HFFc6 (cell line): ENCODE measurements at places on chromosomes 11 and 22. TPM values are rescaled to one million over a fixed set of nuclear protein-coding genes. Genes with fewer than 3 reads are reported as not detected.

DNA sequence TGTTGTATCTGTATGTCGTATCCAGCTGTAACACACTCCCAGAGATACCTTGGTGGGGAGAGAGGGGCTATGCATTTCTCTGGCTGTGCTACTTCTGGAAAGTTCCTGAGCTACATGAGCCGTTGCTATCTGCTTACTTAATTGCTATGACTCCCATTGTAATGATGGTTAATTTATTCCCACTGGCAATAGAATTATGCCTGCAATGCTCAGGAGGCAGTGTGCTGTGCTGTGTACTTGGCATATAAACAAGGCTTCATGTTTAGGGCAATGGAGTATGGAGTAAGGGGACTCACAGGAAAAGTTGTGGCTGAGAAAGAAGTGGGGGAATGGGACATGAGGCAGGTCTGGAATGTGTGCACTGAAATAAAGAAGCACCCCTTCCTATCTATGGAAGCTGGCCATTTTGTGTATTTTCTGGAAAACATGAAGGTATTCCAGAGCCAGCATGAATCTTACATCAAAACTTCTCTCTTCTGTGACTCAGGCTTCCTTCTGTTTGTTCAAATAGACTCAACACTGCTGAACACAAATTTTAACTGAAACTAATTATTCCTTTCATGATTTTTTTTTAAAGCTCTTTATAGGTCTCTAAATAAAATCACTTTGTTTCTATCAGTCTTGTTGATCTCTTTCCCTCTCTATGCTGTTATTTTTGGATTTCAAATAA is 40.6 kb downstream of the CD44 start:
- peak; percentile 47 for DNase-seq

- DNase-seq, result no peak
Measured at GRCh38 chr22:48185071-48186055, 1422.9 kb downstream of the TBC1D22A start.

DNA sequence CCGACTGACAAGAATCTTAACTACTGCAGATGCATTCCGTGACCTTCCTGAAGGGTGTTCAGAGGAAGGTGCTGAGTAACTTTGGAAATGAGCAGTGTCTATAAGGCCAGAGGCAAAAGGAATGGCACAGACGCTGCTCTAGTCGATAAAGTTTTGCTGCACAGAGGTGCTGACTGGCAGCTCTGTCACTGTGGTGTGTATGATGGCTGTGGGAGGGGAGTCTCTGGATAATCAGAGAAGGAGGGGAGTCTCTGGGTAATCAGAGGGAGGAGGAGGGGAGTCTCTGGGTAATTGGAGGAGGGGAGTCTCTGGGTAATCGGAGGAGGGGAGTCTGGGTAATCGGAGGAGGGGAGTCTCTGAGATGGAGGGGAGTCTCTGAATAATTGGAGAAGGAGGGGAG is 18.4 kb downstream of the PTDSS2 start:
- no peak for DNase-seq

Gene CREB3L1
- total RNA-seq, result 294 to 308 TPM (median 297 TPM) in 3 replicates

DNA sequence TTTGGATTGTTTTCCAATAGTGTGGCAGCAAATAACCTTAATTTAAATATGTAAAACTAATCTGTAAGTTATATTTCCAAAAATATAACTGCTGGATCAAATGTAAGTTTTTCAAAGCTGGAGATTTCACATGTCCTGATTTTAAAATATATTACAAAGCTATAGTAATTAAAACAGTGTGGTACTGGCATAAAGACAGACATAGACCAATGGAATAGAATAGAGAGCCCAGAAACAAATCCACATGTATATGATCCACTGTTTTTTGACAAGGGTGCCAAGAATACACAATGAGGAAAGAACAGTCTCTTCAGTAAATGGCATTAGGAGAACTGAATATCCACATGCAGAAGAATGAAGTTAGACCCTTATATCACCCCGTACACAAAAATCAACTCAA is 4.0 kb downstream of the OR4X2 start:
- no peak for DNase-seq

- no peak for DNase-seq
Measured at GRCh38 chr11:104098555-104098954, 62.1 kb downstream of the DDI1 start.

DNA sequence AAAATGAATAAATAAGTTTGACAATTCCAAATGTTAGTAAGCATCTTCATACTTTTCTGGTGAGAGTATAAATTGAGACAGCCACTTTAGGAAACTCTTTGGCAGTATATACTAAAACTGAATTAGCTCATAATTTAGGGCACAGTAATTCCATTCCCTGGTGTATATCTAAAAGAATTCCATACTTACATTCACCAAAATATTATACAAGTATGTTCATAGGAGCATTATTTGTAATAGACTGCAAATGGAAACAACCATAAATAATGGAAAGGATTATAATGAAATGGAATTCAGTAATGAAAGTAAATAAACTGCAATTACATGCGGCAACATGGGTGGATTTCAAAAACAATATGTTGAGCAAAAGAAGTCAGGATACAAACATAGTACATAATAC is 315.8 kb upstream of the LRRC4C start:
- no peak for DNase-seq

DNA sequence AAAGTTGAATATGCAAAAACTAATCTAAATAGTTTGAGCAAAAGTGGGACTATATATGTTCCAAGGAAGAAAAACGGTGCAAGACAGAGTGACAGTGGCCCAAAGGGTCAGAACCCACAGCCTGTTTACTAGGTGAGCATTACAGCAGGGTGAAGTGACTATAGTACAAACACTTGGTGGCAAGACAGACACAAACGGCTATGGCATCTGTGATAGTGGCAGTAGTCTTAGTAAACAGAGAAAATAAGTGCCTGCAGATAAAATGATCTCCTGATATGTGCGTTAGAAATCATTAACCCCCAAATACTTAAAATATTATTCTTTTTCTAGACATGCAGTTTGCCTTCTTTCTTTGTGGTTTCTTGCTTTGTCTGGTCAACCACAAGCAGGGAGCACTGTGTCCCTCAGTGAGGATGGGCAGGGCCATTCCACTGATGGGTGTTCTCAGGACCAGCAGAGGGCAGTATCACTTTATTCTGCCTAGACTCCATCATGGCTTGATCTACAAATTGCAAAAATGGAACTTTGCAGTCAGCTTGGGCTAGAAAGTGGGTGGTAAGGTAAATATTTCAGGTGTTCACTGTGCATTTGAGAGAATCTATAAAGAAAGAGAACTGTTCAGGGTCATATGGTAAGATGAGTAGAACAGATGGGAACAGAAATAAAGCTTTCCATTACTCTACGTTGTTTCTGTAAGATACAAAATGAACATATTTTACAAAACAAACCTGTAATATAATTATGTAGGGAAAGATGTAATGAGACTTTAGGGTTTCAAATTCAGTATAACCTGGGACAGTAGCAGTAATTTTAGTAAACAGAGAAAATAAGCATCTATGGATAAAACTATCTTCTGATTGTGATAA is 198.2 kb downstream of the SWAP70 start:
- DNase-seq, result peak; percentile 70

- DNase-seq, result no peak
Measured at GRCh38 chr11:126602993-126603392, 247.5 kb downstream of the ST3GAL4 start.

DNA sequence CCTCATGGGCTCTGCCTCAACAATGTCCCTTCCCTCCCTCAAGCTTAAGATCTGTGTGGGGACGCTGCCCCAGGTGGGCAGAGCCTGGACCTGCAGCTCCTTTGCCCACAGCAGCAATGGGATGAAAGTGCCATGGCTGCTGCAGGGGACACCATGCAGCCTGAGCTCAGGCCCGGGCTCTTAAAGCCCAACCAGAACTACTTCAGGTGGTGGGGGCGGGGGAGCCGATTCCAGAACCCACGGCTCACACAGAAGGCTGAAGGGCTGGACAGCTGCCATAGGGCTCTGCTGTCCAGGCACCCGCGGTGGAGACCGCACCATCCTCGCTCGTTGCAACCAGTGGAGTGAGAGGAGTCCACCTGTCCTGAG is 12.5 kb downstream of the CHID1 start:
- no peak for DNase-seq

DNA sequence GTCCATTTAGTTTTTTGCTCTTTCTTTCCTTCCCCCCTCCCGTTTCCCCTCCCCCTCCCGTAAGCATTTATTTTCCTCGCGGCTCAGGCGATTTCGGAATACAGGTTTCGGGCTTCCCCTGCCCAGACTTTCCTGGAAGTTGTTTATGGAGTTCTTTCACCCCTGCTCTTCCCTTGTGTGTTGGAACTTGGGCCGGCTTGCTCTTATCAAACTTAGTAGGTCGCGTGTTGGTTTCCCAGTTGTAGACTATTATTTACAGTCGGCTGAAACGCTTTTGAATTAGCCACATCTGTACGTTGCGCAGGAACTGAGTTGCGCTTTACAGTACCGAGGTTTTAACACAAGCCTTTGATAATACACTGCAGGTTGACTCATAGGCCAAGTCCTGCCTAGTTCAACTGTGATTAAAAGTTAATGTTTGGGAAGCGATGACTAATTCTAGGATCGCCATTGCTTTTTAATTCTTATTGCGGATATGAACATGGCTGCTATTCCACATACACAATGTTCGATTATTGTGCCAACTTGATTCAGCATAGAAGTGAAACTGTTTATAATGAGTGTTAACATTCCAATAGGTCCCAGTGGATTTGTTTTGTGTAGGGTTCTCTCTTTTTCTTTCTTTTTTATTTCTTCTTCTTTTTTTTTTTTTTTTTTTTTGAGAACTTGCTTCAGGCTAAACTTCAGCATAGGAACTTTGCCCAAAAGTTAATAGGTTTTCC is 1.7 kb downstream of the YAP1 start:
- DNase-seq, result peak; percentile 92

DNA sequence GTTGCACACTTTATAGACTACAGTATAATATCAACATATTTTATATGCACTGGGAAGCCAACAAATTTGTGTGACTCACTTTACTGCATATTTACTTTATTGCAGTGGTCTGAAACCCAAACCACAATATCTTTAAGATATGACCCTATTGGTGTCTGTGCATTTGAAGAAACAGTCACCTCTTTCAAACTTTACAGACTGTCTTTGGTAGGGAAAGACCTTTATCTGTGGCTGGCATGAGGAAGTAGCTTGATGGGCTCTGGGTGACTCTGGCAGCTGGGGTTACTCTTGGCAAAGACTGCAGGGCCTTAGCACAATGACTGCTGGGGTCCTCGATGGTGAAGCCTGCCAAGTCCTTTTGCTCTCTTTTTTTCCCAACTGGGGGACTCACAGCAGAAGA is 21.3 kb upstream of the ABTB2 start:
- peak; percentile 48 for DNase-seq

Gene VSIG2
- not detected in 3 replicates for total RNA-seq

DNA sequence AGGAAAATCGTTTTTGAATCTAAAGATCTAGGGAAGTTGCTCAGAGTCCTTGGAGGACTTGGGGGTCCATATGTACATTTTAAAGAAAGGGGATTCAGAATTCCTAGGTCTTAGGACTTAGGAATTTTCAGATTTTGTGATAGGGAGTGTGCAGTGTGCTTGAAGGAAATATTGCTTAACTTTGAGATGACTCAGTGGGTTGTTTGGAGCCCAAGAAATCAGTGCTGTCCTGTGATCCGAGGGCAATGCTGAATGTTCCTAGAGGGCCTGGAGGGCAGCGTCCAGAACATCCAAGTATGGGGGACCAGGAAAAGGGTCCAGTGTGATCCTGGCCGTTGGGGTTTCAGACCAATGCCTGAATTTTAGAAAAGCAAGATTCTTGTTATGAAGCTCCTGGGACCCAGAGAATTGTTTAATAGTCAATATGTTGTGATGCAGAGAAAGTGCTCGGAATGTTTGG is 3.1 kb upstream of the IGF2 start:
- peak; percentile 13 for DNase-seq

DNA sequence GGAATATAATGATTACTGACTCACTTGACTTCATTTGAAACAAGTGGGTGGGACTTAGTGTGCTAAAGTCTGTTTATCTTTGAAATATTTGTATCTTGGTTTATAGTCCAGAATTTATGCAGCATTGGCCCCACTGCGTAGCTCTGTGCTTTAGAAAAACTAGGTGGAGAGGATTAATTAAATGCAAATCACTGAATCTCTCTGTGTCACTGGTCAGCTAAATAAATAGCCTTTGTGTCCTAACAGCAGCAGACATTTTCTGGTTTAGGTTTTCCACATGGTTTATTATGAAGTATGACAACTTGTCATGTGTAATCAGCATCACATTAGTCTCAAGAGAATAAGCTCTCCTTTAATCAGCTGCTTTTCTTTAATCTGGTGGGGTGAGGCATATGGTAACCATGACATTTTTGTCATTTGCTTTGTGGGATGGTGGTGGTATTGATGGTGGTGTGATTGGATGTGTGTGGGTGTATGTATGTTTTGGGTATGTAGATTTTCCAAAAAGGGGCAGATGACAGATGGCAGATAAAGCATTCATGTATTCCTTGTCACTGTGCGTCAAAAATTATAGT is 33.9 kb downstream of the BCL2L13 start:
- DNase-seq, result peak; percentile 2

DNA sequence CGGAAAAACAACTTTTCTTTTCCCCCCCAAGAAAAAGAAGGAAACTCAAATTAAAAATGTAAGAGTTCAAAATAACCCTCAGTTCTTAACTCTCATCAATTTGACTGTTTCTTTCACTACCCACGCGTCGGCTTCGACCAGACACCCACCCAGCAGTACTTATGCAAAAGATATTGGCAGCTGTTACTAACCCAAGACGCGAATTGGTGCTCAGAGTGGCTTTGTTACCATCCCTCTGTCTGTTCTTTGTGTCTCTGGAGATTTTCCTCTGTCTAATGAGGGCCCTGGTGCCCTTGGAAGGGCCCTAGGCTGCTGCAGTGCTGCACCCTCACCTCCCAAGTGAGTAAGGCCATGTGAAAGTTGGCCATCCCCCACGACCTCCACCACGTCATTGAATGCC is 180.5 kb upstream of the NECTIN1 start:
- no peak for DNase-seq

DNA sequence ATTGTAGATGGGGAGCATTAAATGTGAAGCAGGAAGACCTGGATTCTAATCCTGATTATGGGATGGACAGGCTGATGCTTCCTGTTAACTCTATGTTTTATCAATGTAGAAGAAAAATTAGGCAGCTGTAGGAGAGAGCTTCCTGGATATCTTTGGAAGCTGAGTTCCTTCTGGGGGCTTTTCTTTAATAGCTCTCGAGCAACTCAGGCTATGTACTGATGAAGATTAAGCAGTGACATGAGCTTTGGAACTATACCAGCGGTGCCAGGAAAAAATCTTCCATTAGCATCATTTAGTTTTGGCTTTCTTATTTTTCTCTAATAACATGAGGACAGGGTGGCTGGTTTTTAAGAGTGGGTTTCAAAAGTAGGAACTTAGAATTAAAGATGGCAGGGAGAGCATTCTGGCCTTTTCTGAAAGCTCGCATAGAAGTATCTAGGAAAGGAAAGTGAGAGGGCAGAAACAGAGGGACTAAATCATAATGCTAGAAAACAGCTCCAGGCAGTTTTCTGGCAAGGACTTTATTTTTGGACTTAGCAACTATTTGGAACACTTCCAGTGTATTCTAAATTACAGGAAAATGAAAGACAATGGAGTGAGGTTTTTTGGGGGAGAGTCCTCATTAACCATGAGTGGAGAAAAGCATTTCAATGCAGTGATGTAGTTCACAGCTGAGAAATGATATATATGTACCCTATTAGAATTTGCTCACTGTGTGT is 69.2 kb upstream of the RRM1 start:
- DNase-seq, result peak; percentile 52

GRCh38 chr11:130582981-130583380 is 134.5 kb downstream of the ADAMTS15 start:
- DNase-seq, result no peak

GRCh38 chr11:34341931-34342533 is 15.8 kb downstream of the ABTB2 start:
- no peak for DNase-seq

GRCh38 chr11:122784325-122784955 is 53.9 kb upstream of the CRTAM start:
- DNase-seq, result peak; percentile 94

- no peak for DNase-seq
Measured at GRCh38 chr11:58674609-58675008, 52.1 kb downstream of the CNTF start.
